Fibroblast of the aortic adventitia (primary cell): ENCODE measurements at places on chromosomes 1 and 21. TPM values are rescaled to one million over a fixed set of nuclear protein-coding genes. Genes with fewer than 3 reads are reported as not detected.

Gene RAP1A
- 21.9 and 36.2 TPM in 2 replicates for total RNA-seq

DNA sequence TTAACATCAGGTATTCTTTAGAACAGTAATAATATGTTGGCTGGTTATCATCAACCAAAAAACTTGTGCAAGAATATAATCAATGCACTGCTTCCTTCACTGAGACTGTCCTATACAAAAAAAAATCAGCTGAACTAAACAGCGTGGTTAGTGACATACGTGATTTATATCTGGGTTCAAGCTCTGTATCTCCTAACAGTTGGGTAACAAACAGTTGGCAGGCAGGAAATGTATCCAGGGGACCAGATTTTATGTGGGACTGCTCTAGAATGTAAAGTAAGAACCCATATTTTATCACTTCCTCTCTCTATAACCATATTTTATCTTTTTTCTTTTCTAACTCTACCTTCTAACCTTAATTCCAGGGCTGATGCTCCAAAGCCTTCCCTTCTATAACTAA lies 8.0 kb downstream of the ACBD6 start:
- no peak for DNase-seq

Gene REN
- total RNA-seq = not detected in 2 replicates

Gene NBPF6
- not detected in 2 replicates for total RNA-seq

Gene SMCP
- total RNA-seq = not detected in 2 replicates
